Nephron progenitor cell (in vitro differentiated cells): ENCODE measurements at places on chromosomes 6 and 20.

DNA sequence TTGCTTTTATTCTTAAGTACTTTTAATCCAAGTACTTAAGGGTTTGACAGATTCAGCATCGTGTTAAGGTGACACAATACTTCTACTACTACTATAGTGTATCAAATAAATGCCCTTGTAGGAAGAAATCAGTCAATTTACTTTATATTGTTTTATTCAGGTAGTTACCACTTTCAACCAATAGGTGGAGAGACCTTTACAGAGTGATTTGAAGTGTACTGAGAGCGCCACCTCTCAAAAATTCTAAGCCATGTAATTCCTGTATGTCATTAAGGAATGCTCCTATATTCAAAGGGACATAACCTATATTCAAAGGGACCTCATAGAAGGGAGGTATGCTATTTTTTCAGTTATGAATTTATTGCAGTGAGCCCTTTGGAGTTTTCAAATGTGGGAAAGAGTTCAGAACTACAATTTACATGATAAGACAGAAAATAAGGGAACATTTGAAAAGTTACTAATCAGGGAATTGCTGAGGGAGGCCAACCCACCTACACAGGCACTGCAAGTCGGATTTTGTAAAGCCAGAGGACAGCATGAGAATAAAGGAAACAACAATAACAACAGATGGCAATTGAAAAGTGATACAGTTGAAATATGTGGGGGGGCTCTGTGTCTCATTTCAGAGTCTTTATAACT, 955.6 kb downstream of the TBC1D32 start:
- DNase-seq: no peak

GRCh38 chr6:48511378-48511777, 400.4 kb upstream of the PTCHD4 start:
- no peak for DNase-seq

- no peak for DNase-seq
These were observed 316.9 kb upstream of the RNF24 start for GRCh38 chr20:4332121-4332860.

- no peak for DNase-seq
These were observed 2.2 kb downstream of the PCED1A start for GRCh38 chr20:2838170-2838797.

GRCh38 chr6:71544028-71544427, 255.4 kb downstream of the OGFRL1 start:
- no peak for DNase-seq

DNA sequence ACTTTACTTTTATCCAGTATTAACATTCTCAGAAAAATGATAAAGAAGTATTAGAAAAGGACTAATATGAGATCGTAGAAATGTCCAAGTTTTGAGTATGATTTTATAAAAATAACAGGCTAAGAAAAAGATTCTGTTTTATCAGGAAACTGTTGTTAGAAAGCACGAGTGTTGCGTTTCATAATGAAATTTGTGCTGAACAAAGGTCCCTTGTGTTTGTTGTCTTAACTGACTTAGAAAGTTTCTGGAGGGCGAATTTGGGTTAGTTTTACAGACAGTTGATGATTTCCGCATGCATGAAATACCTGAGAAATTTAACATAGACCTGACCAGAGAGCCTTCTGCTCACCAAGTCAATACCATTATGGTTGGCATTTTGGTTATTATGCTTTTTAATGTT, 136.0 kb downstream of the FNDC1 start:
- no peak for DNase-seq

GRCh38 chr20:2521369-2522305, 12.9 kb upstream of the ZNF343 start:
- peak; percentile 79 for DNase-seq

DNA sequence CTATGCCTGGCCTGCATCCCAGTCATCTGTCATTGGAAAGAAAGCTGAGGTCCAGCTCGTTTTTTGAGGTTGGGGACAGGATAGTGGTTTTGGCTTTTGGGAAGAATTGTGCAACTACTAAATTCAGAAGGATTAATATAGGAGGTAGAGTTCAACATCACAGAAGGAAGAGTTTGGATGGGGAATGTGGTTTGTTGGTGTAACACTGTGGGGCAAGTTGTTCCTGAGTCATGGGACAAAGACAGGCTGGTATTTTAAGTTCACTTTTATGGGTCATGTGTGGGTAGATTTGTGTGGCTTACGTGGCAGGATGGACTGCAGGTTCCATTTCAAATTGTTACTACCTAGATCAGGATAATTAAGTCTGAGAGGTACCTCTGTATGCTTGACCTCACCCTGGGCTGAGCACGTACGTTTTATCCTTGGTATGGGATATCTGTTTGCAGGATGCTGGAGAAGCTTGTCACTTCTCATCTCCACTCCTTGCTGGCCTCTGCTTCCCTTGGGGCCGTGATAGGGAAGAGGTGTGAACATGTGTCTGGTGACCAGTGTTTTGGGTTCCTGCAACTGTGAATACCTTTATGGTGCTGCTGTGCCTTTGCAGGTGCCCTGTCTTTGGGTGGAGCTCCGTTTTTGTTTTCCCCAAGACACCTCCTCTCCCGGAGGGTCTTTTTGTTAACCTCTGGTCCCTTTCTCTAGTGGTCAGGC, 177.6 kb downstream of the JARID2 start:
- no peak for DNase-seq

GRCh38 chr20:41261790-41262717, 55.5 kb downstream of the ZHX3 start:
- DNase-seq: no peak

GRCh38 chr6:38302838-38303237, 336.9 kb downstream of the BTBD9 start:
- no peak for DNase-seq

DNA sequence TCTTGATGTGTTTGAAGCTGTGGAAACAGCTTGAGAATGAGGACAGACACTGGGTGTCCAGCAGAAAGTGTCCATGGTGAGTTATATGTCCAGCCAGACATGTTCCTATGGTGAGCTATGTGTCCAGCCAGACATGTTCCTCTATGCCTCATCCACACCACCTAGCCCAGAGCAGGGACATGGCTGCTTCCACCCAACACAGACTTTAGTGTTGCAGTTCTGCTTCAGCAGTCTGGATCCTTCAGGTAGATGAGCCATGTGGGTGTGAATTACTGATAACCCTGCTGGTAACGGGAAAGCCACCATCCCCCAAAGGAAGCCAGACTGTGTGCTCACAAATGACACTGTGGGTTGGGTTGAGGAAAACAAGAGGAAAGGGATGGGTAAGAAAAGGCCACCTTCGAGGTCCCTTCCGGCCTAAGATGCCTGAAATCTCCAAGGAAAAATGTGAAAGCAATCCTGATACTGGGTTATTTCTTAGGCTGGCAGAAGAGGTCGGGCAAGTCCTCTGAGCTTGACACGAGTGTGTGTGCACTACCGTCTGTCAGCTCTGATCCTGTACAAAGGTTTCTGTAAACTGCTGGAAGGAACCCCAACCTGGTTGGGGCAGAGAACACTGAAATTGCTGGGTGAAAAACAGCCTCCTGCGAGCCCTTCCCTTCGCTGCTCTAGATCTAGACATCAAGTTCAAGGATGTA, 77.8 kb downstream of the NINL start:
- DNase-seq: no peak

- no peak for DNase-seq
These were observed 264.0 kb downstream of the TRDN start for GRCh38 chr6:123372737-123373136.

- DNase-seq: peak; percentile 47
These were observed 30.4 kb downstream of the PSMB1 start for GRCh38 chr6:170522565-170523183.

DNA sequence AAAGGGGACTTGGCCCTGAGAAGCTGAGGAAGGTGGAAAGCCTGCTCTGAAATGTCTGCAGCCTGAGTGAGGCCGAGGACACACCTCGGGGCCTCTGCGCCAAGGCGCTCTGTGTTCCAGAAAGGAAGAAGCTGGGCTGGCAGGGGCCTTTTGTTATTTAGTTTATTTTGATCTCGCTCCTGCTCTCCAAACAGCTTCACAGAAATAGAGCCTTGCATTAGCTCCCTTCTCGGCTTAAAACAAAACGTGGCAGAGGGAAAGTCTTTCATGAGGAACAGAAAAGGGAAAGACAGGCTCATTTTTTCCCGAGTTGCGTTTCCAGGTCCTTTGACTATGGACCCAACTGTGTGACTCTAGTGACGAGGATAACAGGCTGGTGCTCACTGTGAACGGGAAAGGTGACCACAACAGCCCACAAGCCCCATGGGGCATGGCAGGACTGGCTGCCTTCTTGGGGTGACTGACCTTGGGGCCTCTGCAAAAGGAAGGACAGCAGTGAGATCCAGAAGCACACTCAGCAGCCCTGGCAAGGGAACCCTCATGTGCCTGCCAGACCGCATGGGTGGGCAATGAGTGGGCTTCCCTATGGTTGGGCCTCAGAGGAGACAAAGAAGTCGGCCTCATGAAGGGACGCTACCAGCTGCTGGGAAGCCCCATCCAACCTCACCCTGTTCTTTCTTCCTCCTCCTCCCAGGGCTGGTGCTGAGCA, 18.7 kb downstream of the LEMD2 start:
- no peak for DNase-seq

GRCh38 chr6:163554663-163555062, 140.1 kb downstream of the QKI start:
- peak; percentile 20 for DNase-seq

GRCh38 chr6:55069132-55069781, 105.1 kb upstream of the HCRTR2 start:
- DNase-seq: peak; percentile 24

DNA sequence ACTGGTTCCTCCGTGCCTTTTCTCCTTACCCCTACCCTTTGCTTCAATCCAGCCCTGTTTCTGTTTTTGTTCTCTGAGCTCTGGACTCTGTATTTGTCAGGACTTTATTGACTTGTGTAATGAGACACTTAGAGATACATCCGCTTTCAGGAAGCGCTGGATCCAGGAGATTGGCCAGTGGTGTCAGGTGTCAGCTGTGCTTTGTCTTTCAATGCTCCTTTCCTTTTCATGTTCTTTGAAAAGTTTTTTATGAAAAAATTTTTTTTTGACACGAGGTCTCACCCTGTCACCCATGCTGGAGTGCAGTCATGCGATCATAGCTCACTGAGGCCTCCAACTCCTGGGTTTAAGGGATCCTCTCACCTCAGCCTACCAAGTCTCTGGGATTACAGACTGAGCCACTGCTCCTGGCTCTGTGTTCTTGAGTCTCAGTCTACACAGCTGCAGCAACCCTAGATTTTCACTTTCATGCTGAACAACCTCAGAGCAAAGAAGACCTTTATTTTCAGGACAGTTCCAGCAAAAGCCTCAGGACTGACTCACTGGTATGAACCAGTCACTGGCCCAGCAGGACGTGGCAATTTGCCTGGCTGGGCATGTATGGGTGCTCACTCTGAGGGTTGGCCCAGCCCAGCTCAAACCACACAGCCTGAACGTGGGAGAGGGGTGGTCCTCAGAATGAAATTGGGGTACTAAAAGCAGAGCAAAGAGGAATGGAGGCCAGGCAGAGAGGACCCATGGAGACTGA, 108.5 kb downstream of the DHX35 start:
- DNase-seq: no peak

DNA sequence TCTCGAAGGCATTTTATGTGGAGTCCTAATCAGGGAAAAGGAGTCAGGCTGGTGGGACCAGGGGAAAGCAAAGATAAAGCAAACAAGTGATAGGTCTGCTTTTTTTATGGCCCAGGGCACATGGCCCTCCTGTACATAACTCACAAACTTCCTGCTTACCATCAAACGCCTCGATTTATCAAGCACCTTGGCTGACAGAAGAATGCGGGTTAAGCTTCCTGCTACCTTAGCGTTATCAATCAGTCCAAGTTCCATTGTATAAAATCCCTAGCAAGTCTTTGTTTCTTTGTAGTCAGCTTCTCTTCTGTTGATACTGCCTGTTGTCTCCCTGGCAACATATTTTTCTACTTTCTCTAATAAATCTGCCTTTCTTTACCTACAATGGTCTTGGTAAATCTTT, 4.1 kb upstream of the TRIM27 start:
- no peak for DNase-seq

DNA sequence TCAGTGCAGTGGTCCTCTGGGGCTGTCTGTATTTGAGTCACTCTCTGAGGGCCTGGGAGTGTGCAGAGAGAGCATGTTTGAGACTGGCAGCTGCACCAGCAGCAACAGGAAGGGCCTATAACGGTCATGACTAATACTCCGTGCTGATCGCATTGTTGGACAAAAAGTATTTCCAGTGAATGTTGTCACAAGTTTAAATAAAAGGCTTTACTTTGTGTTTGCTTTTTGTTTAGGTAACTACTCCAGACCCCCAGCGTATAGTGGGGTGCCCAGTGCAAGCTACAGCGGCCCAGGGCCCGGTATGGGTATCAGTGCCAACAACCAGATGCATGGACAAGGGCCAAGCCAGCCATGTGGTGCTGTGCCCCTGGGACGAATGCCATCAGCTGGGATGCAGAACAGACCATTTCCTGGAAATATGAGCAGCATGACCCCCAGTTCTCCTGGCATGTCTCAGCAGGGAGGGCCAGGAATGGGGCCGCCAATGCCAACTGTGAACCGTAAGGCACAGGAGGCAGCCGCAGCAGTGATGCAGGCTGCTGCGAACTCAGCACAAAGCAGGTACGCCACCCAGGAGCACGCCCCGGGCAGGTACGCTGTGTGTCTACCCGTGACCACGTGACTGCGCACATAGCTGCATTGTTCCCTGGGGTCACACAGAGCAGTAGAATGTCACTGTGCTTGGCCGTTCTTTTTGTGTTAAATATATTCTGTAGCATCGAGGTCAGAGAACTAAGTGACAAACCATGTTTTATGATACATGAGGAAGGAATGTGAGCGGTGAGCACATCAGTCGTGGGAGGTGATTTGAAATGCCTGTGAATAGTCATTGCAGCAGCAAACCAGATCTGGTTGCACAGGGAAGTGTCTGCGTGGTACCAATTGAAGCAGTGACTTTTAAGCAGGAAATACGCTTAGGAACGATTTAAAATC, 174.7 kb downstream of the TMEM242 start:
- no peak for DNase-seq

DNA sequence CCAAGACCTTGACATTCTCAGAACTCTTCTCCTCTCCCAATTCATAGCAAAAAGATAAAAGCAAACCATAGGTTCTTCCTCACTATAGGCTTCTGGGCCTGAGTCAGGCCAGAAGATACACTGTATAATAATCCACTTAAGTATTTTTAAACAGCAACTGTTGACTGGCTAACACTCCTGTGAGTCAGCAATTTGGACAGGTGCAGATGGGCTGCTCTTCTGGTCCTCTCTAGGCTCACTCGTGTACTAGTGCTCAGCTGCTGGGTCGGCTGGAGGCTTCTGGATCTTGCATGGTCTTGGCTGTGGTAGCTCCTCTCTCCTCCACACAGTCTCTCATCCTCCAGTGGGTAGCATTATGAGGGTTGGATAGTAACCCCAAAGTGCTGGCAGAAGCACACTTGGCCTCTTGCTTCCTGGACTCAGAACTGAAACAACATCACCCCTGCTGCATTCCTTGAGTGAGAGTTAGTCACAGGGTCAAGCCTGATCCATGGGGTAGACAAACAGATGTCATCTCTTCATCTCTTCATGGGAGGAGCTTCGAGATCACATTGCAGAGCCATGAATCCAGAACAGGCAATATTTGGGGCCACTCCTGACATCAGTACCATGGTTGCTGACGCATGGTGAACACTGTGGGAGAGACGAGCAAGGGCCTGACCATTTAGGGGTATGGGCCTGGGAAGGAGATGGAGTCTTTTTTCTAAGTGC, 86.9 kb downstream of the C6orf118 start:
- no peak for DNase-seq
